Caudate nucleus (tissue), 63 donors: ENCODE measurements at places on chromosomes 16 and 17.

DNA sequence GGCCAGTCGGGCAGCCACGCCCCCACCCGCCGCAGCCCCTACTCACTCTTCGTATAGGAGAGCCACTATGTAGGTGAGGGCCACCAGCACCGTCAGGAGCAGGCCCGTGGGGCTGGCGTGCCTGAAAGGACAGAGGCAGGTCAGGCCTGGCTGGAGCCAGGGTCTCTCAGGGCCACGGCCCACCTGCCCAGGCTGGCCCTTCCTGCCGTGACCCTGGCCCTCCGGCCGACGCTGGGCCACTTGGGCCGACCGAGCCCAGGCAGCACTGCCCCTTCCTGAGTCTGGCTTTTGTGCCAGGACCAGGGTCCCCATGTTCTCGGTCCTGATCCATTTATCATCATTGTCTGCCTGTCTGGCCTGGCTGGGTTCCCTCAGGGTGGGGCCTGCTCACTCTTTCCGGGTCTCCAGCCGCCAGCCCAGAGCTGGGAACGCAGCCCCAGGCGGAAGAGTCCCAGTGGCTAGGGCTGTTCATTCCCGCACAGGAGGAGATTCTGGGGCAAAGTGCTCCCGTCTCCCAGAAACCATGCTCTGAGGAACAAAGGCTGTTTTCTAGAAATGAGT, 10.1 kb upstream of the RASD1 start:
- DNase-seq = no peak

DNA sequence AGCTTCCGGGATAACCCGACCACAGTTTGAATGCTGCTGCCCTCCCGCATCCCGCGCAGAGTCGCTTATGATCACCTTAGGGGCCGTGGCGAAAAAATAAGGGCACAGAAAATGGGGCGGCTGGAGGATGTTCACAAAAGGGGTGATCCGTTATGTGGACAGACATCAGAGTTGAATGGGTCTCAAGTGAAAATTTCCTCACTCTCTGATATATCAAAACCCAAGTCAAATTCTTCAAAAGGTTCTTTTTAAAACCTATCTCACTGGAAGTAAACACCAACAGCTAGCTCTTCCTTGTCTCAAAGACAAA, 400 bp upstream of the CEP112 start:
- DNase-seq = no peak

DNA sequence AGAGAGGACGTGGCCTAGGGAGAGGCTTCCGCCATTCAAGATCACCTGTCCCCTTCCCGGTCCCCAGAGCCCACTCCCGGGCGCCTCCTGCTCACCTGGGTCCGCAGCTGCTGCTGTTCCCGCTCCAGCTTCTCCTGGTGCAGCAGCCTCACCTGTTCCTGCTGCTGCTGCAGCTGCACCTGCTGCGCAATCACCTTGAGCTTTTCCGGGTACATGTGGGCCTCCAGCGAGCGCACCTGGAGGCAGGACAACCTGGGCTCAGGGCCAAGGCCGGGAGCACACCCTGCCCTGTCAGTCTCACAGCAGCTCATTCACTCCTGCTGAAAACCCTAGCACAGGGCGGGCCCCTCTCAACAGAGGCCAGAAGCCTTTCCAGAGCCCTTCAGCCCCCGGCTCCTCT, 12.5 kb downstream of the TFAP4 start:
- DNase-seq = no peak

DNA sequence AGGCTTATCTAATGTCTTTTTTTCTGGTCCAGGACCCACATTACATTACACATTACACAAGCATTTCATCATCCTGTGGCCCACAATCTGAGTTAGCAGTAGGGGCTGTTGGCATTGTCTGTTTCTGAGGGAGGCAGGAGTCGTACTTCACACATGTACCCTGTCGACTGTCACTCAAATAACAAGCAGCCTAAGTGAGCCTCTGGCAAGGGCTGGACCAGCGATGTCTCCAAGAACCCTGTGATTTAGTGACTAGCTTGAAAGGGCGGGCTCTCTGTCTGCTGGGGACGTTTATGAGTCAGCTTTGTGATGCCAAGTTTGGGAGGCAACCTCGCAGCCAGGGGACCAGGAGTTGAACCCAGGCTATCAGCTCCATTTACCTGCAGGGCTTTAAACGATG, 251.4 kb downstream of the HS3ST3B1 start:
- DNase-seq = no peak

DNA sequence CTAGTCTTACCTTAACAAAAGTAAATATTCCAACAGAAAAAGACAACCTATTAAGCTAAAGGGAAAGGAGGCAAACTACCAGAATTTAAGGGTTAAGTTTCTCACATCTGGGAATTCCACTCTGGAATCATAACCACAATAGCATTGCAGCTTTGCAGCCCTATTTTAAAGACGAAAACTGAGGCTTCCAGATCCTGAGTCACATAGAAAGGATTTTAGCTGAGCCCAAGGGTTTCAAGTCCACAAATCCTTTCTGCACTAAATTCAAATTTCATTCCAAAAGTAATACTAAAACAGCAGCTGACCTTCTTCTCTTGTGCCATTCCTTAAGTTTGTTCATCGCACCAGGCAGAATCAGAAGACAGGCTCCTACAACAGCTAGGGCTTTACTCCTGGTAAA, 17.8 kb downstream of the XYLT1 start:
- no peak for DNase-seq

DNA sequence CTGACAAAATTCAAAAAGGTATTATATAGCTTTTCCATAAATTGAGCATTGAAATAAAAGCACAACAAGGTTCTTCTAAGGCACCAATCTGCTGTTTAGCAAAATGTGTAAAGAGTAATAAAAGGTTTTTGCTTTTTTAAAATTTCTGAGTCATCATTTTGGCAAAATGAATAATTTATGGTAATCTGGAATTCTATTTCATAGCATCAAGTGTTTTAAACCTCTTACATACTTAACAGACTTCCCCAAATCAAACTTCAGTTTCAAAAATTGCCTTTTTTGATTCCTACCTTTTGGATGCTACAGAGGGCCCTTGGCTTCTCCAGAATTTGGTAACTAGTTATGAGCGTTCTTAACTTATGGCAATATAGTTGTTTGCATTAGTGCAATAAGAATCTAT, 154.0 kb upstream of the ELAC2 start:
- DNase-seq = no peak

- DNase-seq = no peak
Measured at GRCh38 chr16:80085606-80086005, 455.2 kb upstream of the DYNLRB2 start.

GRCh38 chr17:35752945-35753764, at the start of gene GAS2L2:
GAS2L2 (minus strand) TSS chr17:35753239; CDS start chr17:35752850, 389 bp downstream.
- no peak for DNase-seq

GRCh38 chr17:8740486-8740885, 4.2 kb downstream of the CCDC42 start:
- DNase-seq = no peak

- no peak for DNase-seq
Measured at GRCh38 chr17:68847711-68848110, 107.5 kb downstream of the ABCA8 start.

- DNase-seq = no peak
Measured at GRCh38 chr17:44444735-44445105, 55.3 kb upstream of the ITGA2B start.

DNA sequence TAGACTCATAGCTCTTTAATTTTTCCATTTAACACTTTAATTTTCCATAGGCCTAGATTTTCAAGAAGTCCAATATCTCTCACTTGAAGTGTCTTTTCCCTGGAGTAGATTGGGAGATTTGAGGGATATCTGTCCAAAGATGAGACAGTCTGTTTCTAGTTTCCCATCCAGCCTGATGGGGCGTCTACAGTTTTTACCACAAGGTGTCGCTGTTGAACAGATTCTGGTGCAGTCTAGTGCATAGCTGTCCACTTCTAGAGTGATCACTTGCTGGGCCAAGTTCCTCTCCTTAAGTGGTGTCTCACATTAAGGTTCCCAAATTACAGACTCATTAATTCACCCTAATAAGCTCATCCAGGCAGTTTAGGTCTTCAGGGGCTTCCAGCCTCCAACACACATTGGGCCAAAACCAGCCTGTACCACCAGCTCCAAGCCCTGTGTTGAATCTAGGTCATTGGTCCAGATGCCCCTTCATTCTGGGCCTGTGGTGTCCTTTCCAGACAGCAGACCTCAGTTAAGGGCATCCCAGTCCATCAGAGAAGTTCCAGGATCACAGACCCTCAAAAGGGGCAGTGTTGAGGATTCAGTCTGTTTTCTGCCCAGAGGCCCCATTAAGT, 9.4 kb downstream of the SNX20 start:
- no peak for DNase-seq

DNA sequence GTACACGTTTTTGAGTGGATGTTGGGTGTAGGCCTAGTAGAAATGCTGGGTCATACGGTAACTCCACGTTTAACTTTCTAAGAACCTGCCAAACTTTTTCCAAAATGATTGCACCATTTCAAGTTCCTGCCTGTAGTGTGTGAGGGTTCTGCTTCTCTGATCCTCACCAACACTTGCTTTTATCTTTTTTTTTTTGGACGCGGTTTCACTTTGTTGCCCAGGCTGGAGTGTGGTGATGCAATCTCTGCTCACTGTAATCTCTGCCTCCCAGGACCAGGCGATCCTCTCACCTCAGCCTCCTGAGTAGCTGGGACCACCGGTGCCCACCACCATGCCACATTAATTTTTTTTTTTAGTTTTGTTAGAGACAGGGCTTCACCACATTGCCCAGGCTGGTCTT, 23.5 kb downstream of the ZNF750 start:
- no peak for DNase-seq

GRCh38 chr17:49110509-49110908, 22.1 kb upstream of the B4GALNT2 start:
- no peak for DNase-seq

DNA sequence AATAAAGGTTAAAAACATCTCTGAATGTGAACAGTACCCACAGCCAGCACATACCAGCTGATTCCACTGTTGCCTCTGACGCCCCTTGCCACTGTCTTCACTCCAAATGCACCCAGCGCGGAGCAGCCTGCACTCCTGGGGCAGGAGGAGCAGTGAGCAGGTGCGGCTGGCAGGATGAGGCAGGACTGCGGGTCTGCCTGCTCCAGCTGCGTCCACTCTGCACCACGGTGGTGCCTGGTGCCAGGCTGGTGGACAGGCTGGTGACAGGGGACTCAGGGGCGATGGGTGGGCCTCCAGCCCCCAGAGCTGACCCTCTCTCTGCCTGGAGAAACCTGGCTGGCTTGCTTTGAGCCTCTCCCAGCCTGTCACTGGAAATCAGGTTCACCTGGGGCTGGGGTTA, 9.4 kb downstream of the RAB40B start:
- DNase-seq = no peak

DNA sequence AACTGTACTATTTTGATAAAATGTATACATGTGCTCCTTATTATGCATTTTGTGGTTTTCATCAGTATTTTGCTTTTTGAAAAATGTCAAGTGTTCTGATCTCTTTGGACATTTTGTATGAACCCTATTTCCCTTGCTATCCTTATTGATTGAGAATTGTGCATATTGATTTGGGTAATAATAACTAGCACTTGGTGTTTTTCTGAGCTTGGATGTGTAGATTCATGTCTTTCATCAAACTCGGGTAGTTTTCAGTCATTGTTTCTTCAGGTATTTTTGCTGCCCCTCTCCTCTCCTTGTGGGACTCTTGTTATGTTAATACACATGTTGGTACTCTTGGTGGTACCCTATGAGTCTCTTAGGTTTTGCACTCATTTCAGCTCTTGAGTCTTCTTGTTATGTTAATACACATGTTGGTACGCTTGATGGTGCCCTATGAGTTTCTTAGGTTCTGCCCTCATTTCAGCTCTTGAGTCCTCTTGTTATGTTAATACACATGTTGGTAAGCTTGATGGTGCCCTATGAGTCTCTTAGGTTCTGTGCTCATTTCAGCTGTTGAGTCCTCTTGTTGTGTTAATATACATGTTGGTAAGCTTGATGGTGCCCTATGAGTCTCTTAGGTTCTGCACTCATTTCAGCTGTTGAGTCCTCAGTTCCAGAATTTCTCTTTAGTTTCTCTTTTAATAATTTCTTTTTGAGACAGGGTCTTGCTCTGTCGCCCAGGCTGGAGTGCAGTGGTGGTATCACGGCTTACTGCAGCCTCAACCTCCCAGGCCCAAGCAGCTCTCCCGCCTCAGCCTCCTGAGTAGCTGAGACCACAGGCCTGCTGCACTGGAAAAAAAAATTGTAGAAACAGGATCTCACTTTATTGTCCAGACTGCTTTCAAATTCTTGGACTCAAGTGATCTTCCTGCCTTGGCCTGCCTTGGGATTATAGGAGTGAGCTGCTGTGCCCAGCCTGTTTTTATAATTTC, 19.3 kb downstream of the ZNF750 start:
- DNase-seq = no peak

DNA sequence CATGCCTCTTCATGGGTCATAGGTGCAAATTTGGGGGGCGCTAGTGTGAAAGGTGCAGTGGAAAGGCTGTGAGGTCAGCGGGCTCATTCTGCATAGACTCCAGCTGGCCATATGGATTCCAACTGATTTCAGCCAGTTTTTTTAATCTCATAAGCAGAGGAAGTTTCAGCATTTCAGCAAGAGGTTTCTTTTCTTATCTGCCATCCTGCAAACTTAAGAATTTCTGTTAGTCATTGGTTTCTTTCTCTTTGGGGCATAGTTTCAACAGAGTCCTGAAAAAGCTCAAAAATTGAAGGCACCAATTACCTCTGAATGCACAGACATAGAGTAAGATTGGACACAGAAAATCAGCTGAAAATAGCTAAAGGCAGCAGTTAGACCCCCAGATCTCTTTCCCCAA, 16.2 kb upstream of the ALOX15 start:
- DNase-seq = no peak

DNA sequence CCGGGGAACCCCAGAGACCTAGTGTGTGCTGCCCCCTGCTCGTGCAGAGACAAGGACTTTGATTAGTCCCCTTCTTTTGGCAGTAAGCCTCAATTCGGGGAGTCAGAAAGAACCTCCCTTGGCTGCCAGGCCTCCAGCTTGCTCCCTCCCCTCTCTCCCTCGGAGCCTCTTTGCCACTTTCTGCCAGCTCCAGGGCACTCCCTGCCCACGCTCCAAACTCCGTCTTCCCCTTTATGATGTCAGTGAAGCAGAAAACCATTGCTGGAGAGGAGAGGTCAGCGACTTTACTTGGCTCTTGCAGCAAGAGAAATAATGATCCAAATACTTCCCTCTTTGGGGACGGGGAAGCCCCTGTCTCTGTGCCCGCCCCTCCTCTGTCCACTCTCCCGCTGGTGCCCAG, 28.1 kb downstream of the TTYH2 start:
- DNase-seq = no peak

DNA sequence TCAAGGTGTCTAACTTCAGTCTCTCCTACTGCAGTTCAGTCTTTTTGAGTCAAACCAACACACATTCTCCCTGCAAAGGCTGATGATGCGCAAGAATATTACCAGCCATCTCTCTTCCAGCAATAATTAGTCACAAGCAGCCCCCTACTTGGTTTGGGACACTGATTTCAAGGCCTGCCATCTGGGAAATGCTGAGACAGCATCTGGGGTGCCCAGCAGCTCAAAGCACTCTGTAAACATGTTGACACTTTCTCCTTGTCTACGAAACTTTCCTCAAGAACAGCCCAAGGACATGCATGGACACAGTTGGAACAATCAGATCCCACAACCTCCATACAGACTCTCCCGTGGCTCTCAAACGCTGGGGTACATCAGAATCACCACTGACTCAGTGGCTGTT, 149.2 kb upstream of the RPL38 start:
- DNase-seq = no peak

GRCh38 chr16:81861915-81862314, 82.8 kb downstream of the PLCG2 start:
- no peak for DNase-seq

- no peak for DNase-seq
Measured at GRCh38 chr17:2083613-2084035, 28.7 kb downstream of the HIC1 start.

GRCh38 chr17:15742051-15742795, 10.1 kb downstream of the TBC1D26 start:
- no peak for DNase-seq

- DNase-seq = no peak
Measured at GRCh38 chr16:54957403-54958166, 26.9 kb downstream of the IRX5 start.
